ENCODE measurements at places on chromosomes 3 and 15.
A peak's percentile ranks its signal among the peaks of the same experiment; 100 is the strongest.

GRCh38 chr3:145623349-145623748 is 537.6 kb downstream of the PLOD2 start:
- no peak for DNase-seq

GRCh38 chr3:152234657-152235375 is 33.9 kb upstream of the MBNL1 start:
- no peak for DNase-seq

GRCh38 chr3:53709860-53710674 is 136.2 kb downstream of the CHDH start:
- peak; percentile 86 for DNase-seq

DNA sequence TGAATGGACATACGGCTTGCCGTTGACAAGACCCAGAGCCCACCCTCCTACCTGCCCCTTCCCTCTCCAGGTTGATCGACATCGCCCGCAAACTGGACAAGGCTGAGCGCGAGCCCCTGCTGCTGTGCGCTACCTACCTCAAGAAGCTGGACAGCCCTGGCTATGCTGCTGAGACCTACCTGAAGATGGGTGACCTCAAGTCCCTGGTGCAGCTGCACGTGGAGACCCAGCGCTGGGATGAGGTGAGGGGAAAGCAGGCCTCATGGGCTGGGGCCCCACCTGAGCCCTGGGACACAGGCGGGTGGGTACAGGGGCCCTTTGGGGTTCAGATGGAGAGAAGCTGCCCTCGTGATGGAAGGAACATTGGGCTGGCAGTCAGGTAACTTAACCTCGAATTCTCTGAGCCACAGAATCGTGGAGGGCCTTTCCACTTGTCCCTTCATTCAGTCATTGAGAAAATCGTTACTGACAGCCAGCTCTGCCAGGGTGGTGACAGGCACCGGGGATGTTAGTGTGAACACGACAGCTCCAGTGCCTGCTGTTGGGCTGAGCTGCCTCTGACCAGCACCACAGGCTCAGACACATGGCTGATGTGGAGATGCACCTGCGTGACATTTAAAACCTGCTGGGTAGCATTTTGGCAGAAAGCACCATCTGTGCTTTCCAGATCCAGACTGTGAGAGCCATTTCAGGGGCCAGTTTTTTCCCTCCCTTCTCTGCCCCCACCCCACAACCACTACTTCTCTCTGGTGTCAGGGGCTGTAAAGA is 25.6 kb upstream of the RHO start:
- DNase-seq = no peak

DNA sequence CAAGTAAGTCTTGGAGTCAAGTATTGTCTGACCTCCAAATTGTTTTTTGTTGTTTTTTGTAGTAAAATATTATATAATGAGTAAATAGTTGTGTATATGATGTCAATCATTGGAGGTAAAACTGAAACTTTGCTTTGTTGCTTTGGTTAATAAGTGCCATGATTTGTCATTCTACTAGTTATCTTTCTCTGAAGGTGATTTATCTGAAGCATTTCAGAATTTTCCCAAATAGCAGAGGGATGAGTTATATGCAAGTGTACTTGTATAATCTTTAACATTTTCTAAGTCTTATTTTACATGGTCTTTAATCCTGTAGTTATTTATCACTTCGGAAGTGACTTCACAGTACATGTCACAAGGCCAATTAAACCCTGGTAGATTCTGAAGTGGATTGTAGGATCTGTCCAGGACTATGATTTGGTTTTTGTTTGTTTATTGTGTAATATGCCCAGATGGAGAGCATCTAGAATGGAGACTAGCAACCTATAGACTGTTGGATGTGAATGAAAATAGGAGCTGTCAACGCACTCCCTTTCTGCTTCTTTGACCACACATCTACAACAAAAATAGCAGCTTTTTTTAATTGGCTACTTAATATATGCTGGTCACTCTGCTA is 93.1 kb upstream of the SAMMSON start:
- no peak for DNase-seq

- peak; percentile 62 for DNase-seq
Observed at GRCh38 chr3:99172736-99173657, 271.5 kb upstream of the DCBLD2 start.

- DNase-seq = no peak
Observed at GRCh38 chr15:41714291-41714690, 54.1 kb downstream of the MGA start.

DNA sequence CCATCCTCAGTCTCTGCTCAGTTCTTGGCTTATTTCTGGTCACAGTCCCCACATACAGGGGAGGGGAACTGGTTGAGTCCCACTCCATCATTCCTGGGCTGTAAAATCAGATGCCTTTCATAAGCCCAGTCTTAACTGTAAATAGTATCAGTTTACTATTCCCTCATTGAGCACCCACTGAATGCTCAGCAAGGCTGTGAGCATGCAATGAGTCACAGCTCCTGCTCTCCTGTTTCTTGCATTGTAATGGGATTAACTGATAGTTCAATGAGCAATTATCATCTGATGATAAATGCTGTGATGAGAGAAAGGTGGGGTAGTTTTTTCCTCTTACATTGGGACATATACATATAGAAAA is 113.6 kb upstream of the TPM1 start:
- DNase-seq = no peak

GRCh38 chr3:299590-300301 is 103.2 kb downstream of the CHL1 start:
- no peak for DNase-seq

DNA sequence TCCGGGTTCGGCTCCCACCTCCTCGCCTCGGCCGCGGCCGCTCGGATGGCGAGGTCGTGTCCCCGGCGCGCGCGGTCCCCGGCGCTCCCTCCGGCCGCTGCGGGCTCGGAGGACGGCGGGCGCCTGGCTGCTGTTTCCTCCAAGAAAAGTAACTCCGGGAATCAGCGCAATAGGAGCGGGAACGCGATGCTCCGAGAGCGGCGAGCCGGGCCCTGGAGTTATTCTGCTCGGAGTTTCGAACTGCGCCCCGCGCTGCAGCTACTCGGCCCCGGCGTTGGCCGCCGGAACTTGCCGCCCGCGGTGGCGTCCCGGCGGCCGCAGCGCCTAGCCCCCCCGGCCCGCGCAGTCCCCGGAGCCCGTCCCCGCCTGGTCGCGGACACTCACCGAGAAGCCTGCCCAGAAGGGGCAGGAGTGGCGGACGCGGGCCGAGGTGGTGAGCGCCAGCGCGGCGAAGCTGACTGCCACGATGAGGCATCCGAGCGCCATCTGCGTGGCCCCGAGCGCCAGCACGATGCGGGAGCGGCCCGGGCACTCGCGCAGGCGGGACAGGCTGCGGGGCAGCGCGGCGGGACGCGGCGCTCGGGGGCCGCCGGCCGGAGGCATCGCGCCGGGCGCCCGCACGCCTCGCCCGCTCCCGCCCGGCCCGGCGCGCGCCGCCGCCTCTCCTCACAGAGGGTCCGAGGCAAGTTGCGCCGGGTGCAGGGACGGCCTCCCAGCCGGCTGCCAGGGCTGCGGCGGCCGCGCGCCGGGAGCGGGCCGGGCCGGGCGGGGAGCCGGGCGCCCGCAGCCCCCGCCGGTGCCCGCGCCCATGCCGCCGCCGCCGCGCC is 251.9 kb downstream of the TJP1 start:
- DNase-seq = no peak

DNA sequence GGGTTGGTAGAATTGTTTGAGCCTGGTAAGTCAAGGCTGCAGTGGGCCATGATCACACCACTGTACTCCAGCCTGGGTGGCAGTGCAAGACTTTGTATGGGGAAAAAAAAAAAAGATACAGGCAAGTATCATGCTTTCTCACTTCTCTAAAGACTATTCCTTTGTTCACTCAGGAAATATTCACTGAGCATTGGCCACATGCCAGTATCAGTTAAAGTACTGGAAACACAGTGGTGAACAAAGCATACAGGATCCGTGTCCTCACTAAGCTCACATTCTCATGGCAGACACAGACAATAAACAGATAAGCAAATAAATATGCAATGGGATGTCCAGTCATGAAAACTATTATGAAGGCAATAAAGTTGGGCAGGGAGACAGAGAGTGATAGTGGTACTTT is 5.1 kb upstream of the MTHFS start:
- DNase-seq = no peak

DNA sequence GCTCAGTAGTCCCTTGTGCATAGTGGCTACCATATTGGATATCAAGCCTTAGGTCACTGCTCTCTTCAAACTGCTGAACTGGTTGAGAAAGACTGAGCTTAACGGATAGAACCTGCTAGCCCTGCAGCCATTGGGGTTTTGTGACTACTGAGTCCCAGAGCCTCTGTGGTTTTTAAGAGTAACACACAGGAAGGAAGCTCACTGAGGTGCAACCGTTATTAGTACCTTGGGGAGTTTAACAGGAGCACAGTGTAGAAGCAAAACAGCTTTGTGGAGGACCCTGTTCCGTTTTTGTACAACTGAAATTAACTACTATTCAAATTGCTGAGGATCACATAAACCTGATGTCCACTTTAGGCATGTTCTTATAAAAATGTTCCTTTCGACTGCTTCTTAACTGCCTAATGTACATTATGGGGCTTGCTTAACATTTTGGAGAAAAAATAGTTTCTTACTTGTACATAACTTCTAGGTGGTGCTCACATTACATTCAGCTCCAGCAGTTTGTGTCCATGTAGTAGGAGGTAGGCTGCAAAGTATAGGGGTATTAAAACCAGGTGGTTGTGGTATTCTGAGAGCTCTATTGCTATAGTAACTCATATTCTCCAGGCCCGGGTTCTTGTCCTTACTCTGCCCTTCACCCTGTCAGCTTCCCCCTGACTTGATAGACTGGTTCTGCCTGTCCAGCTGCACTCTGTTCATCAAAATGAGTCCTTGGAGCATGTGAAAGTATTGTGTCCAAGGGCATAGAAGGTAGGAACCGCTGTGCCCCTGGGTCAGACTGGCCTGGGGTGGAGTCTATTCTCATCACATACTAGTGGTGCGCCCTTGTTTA is 17.3 kb downstream of the PXK start:
- no peak for DNase-seq

GRCh38 chr15:81497238-81497637 is 123.2 kb upstream of the TMC3 start:
- DNase-seq = no peak

DNA sequence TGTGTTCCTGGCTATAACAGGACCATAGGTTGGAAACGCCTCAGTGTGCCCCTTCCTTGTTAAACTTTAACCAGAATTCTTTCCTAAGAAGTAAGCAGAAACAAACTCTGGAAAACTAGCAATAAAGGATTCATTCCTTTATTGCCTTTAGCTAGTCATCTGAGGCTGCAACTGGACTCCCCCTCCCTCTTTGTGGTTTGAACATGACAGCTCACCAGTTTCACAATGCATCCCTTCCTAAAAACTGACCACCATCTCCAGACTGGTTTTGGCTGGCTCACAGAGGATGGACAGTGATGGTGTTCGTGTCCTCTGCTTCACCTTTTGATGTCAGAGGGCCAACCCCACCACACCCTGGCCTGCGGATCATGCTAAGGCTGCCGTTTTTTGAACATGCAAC is 27.9 kb upstream of the TGFBR2 start:
- DNase-seq = no peak

- DNase-seq = no peak
Observed at GRCh38 chr15:69531665-69532027, 79.0 kb downstream of the RPLP1 start.

GRCh38 chr3:44339181-44340057 is 853 bp downstream of the TCAIM start:
- no peak for DNase-seq

DNA sequence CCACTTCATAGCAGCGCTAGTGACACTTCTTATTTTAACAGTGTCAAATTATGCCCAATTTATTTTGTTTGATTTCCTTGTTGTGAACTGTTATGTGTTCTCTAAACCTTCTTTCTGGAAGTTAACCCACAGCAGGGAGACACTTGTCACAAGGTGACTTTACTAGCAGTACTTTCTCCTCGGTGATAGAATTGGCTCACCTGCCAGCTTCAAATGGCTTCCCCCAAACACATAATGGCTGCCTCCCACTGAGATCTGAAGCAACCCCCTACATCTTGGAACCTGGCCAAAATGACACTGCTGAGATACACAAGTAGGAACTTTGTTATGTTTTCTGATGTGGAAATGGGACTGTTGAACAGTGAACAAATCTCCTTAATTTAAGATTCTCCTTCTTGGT is 238.8 kb upstream of the DPH6 start:
- DNase-seq = no peak

- no peak for DNase-seq
Observed at GRCh38 chr3:108391917-108392593, 95.7 kb downstream of the HHLA2 start.

GRCh38 chr3:152084441-152085158 is 184.1 kb upstream of the MBNL1 start:
- no peak for DNase-seq

DNA sequence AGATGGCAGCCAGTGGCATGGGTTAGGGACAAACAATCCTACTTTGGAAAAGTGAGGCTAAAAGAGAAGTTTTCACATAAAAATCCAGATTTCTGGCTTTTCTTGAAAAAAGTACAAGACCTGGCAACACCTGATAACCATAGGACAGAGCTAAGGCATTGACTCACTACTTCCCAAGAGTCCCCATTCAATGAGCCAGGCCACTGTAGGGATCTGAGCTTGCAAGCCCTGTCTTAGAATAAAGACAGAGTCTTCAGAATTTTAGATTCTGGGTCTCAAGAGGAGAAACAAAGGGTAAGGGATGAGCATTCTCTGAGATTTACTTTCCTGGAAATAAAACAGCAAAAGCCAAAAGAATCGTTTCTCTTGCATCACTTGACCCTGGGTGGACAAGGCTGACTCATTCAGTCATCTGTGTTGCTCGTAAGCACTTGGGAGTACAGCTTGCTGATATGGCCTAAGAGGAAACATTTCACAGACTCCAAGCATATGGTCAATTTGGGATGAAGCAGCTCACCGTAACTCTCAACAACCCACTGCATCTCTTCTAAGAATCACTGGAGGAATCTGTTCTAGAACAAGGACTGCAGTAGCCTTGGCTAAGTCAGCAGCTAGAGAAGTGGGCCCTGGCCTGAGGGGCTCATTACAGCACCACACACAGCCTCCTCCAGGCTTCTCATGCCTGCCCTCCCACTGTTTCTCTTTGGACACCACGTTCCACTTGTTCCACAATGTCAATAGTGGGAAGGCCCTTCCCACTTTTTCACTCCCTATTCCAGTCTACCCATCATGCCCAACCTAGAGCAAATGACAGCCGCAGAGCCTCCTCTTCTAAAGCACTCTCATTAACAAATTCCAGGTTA is 86.2 kb downstream of the RFTN1 start:
- no peak for DNase-seq

DNA sequence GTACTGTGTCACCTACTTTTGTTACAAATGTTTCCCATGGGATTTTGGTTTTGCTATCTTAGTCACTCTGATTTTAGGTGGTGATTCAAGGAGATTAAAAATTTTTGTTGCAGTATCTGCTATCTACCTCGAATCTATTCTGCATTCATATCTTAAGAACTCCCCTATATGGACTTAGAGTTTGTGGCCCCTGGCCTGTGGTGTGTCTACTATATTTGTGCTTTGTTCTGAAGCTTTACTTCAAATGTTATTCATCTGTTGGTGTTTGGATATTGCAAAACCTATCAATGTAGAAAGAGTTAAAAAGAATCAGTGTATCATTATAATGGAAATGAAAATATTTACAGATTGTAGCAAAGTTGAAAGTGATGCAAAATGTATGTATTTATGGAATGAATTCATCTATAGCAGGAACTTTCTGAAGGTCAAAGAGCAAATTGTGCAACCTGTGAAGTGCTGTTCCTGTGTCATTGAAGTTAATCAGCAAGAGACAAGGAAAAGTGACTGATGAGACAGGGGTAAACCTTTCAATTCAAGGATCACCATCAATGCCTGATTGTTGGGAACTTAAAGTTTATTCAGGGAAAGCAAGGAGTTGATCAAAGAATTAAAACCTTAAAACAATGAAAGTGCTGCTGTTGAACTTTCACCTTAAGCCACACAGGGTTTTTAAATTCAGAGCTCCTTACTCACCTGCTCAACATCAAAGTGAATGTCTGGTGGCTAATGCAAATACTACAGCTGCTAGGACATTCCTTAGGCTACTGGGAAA is 71.0 kb downstream of the SLMAP start:
- DNase-seq = no peak

Measured in type B pancreatic cell (in vitro differentiated cells).